ENCODE measurements at places on chromosomes 13 and 19. TPM values are rescaled to one million over a fixed set of nuclear protein-coding genes. Genes with fewer than 3 reads are reported as not detected.

- H3K36me3 ChIP-seq, result no peaks in the 10 kb centered on the region
- H3K27me3 ChIP-seq, result peaks cover 3% of the 10 kb centered on the region
- no peak overlapping the region for H3K27ac ChIP-seq
Observed at GRCh38 chr13:94344126-94344818, 135.2 kb downstream of the DCT start.

- no peaks in the 10 kb centered on the region for H3K36me3 ChIP-seq
- no peak overlapping the region for H3K27ac ChIP-seq
- peaks cover 3% of the 10 kb centered on the region for H3K4me1 ChIP-seq
- no peak overlapping the region for H3K4me3 ChIP-seq
- no peak for DNase-seq
- H3K27me3 ChIP-seq, result no peaks in the 10 kb centered on the region
Observed at GRCh38 chr13:32153056-32153455, 121.5 kb downstream of the FRY start.

DNA sequence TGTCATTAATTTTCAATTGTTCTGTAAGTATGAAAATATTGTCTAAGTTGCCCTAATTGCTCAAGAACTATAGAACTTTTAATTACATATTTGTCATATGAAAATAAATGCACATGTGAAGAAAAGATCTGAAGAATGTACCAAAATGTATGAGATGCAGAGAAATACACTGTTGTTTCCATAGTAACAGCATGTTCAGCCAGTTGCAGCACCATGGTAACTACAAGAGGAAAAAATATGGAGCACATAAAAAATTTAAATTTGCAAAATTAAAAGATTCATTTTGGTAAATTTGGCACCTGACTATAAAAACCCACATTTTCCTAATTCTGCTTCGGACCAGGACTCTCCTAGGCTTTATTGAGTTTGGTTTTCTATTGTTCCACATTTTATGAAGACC is 1170.0 kb upstream of the MIR17HG start:
- no peak for DNase-seq
- H3K27me3 ChIP-seq, result no peaks in the 10 kb centered on the region
- no peak overlapping the region for H3K4me3 ChIP-seq
- H3K36me3 ChIP-seq, result no peaks in the 10 kb centered on the region
- H3K27ac ChIP-seq, result no peak overlapping the region

DNA sequence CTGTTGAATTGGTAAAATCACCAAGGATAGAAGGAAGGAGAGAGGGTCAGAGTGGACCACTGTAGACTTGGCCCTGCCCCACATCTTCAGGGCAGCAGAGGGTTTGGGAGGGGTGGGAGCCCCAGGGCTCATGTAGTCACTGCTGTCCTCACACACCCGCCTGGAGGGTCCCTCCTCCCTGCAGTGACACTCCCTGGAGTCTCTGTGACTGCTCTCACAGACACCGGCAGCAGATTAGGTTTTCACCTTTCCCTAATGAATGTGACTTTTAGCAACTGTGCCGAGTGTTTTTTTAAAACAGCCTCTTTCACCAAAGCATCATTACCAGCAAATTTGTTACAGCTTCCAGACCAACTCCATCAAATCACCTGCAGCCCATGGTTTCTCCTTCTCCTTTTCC is 45.7 kb upstream of the CCNE1 start:
- peaks cover under 1% of the 10 kb centered on the region for H3K27me3 ChIP-seq
- H3K4me3 ChIP-seq, result no peak overlapping the region
- no peak for DNase-seq
- no peaks in the 10 kb centered on the region for H3K4me1 ChIP-seq

GRCh38 chr13:23644126-23644419 is 73.9 kb downstream of the TNFRSF19 start:
- no peaks in the 10 kb centered on the region for H3K4me1 ChIP-seq
- H3K36me3 ChIP-seq, result no peaks in the 10 kb centered on the region
- no peak overlapping the region for H3K4me3 ChIP-seq
- H3K27ac ChIP-seq, result no peak overlapping the region
- H3K27me3 ChIP-seq, result peaks cover 2% of the 10 kb centered on the region
- no peak for DNase-seq

GRCh38 chr19:16452325-16452724 is 19.4 kb downstream of the EPS15L1 start:
- no peaks in the 10 kb centered on the region for H3K27me3 ChIP-seq
- H3K27ac ChIP-seq, result no peak overlapping the region
- H3K36me3 ChIP-seq, result peaks cover 13% of the 10 kb centered on the region
- DNase-seq, result no peak

HRC gene
- not detected for total RNA-seq

MADCAM1 gene
- total RNA-seq, result 0.14 TPM

CD37 gene
- total RNA-seq, result 191 TPM

Measured in activated CD4-positive, alpha-beta T cell treated with anti-CD3 and anti-CD28 coated beads for 36 hours (primary cell).